ENCODE measurements at places on chromosomes 7 and 10.

DNA sequence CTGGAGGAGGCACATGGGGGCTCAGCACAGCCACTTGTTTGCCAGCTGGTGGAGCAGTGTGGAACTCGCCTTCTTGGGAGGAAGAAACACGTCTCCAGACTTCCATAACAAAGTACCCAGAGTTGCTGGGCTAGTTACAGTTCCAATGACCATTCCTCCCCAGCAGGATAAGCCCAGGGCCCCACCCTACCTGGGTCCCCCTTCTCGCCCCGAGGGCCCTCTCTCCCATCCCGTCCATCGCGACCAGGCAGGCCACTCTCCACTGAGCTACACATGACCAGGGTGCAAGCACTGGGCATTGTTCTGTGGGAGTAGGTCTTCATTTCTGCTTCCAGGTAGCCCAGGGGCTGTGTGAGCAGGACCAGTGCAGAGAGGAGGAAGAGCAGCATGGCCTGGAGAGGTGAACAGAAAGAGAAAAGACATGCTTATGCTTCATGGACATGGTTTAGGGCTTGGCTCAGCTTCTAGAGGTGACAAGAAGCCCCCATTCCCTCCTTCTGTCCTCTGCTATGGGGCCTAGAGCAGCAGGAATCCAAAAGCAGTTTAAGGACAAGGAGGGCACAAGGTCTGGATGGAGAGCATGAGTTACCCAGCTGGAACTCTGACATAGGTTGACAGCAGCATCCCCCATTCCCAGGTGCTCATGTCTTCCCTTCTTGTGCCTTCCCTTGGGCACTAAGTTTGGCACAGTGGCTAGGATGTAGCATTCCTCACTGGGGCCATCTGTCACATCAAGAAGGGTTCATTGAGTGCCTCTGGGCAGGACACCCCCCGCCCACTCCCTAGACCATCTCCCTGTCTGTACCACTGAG lies 2.4 kb downstream of the SFTPD start:
- no peak for DNase-seq

DNA sequence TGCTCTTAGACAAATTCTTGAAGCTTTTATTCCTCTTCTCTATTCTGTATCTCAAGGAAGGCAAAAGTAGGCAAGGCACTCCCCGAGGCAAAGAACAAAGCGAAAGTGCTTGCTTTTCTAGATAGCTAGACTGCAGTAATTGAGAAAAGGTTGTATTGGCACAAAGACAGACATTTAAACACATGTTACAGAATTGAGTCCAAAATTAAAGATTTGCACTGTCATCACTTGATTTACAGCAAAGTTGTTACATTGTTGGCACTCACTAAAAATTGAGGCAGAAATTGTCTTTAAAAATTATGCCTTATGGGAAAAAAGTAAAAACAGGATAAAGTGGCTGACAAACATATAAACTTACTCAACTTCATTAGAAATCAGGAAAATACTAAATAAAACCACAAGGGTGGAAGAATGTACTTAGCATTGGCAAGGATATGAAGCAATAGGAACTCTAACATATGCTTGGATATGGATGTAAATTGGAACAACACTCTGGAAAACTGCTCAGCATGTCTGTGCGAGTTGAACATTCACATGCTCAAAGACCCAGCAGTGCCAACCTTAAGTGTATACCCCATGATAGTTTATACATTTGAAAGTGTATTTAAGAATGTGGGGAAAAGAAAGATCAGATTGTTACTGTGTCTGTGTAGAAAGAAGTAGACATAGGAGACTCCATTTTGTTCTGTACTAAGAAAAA lies 491.3 kb downstream of the GLRX3 start:
- DNase-seq, result no peak

DNA sequence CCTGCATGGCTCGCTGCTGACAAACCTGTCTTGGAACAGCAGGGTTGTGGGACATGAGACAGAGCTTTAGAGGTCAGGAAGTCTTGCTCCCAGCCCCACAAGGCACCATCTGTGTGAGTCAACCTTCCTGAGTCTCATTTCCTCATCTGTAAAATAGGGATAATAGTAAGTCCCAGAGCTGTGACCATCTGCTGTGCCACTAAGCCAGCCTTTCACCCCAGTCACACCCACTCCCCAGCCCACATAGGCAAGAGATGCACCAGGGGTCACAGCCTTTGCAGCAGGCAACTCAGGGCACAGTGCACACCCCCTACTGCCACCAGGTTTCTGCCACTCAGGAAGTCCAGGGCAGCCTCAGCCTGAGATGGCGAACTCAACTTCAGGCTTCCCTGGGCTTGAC lies 29.4 kb upstream of the CDH23 start:
- DNase-seq, result no peak

GRCh38 chr7:116443646-116444045 lies 55.9 kb upstream of the CAV2 start:
- no peak for DNase-seq

- no peak for DNase-seq
These were observed 6.6 kb downstream of the SFRP5 start for GRCh38 chr10:97765201-97765600.

DNA sequence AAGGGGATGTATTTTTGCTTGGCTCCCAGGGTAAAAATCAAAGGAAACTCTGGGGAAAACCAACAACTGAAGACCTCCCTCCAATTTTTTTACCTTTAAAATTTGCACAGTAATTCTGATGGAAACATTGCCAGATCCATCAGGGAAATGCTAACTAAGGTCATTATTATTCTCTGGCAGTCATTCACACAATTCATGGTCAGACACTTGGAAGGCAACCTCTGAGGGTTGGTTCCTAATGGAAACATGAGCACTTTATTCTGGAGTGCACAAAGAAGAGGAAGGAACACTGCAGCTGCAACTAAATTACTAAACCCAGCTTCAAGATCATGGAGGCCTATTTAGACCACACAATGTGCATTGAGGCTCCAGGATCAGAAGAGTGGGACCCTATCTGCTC lies 34.2 kb downstream of the SRI start:
- DNase-seq, result no peak

- DNase-seq, result no peak
These were observed 21.6 kb upstream of the LHFPL3 start for GRCh38 chr7:104306793-104307192.

DNA sequence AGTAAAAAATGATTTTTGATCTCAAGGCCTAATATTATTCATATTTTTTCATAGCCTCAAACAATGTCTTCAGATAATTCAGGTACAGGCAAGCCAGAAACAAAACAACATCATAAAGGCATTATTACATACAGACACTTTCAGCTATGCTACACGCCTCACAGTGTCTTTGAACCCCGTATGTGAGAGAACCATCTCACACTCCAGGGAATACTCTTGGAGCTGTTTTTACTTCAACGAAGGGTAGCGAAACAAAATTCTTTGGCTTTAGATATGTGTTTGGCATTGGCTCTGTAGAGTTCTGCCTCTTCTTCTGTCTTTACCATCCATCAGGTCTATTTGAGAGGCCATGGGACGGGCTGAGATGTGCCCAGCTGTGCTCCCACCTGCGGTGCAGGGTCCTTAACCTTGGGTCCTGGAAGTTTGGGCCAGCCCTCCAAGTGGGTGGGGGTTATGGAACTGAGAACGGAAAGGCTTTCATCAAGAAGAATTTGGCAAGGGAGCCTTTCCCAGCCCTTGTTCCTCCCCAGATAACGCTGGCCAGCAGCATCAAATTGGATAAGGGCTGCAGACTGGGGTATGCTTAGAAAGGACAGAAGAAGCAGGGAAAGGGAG lies 276.9 kb downstream of the TCF7L2 start:
- DNase-seq, result no peak

GRCh38 chr7:130279286-130279685 lies 12.6 kb downstream of the CPA2 start:
- no peak for DNase-seq

- no peak for DNase-seq
These were observed 56.9 kb downstream of the DNMBP start for GRCh38 chr10:99952799-99953198.

GRCh38 chr7:1951159-1951536 lies 281.1 kb downstream of the ELFN1 start:
- DNase-seq, result no peak

DNA sequence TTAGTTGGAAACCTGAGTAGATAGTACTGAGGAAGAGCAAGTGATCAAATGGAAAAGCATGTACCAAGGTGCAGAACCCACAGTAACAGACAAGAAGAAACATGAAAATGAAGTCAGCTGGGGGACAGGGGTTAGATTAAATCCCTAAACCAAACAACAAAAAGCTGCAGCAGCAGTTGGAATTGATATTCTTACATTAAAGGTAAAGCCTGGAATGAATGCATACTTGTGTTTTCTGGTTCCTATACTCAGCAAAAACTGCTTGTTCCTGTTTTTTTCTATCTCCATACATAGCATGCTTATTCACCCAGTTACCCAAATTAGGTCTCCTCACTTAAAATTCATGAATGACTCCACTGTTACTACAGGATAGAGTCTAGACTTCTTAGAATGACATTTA lies 92.4 kb downstream of the TPST1 start:
- no peak for DNase-seq

GRCh38 chr7:139603896-139604295 lies 80.4 kb downstream of the CLEC2L start:
- peak; percentile 23 for DNase-seq

DNA sequence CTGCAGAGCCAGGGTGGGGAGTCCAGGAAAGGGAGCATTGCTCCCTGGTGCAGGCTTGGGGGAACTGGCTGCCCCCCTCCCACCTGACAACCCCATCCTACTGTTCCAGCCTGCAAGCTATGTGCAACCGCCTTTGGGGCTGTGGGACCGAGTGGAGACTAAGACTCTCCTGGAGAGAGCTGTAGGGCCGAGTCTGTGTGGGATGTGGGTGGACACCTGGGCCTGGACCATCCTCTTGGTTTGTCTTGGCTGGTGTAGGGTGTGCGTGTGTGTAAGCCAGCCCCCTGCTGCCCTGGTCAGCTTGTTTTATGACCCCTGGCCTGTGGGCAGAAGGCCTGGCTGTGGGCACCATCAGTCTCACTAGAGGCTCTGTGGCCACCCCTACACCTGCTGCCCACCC lies 1.6 kb upstream of the RAMP3 start:
- no peak for DNase-seq

DNA sequence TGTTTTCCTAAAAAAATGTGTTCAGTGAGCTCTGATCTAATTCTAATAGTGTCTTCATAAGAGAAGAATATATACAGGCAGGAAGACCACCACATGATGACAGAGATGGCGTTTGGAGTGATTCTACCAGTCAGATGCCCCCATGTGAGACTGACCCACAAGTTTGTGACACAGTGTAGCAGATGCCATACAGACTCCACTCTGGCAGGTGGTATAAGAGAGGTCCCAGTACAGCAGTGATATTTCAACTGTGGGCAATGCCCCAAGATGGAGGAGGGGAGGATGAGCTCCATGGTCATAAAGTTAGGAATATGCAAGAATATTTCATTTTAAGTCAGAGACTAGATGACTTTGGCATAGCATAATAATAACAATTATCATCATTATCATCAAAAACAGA lies 1022.6 kb downstream of the KCNMA1 start:
- no peak for DNase-seq

- DNase-seq, result peak; percentile 23
These were observed 219.6 kb upstream of the SHH start for GRCh38 chr7:156031679-156032478.

DNA sequence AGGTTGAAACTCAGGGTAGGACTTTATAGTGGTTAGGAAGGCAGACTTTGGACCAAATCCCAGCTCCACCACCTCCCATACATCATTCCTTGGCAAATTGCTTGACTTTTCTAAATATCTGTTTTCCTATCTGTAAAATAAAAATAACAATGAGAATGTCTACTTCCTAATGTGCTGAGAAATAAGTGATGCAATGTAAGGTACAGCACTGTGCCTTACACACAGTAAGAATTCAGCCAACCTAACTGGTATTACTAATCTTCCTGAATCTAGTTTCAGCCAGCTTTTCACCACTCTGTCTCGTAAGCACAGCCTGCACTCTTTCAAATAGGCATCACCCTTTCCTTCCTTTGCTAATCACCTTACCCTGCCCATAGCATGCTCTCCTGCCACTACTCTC lies 9.7 kb downstream of the PRLHR start:
- DNase-seq, result no peak

DNA sequence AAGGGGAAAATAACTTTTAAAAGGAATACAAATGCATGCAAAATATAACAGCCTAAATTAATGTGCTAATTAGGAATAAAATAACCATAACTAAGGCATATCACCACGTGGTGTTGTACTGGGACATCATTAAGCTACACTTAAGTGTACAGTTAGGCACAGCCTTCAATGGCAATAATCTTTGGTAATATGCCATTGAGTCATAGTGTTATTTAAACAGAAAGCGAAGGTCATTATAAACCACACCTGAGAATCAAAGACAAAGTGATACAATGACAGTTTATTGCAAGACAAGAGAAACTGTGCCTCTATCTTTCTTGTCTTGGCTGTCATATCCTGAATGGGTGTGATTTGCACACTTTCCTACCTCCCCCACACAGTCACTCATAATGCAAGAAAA lies 30.5 kb upstream of the AUTS2 start:
- DNase-seq, result no peak

DNA sequence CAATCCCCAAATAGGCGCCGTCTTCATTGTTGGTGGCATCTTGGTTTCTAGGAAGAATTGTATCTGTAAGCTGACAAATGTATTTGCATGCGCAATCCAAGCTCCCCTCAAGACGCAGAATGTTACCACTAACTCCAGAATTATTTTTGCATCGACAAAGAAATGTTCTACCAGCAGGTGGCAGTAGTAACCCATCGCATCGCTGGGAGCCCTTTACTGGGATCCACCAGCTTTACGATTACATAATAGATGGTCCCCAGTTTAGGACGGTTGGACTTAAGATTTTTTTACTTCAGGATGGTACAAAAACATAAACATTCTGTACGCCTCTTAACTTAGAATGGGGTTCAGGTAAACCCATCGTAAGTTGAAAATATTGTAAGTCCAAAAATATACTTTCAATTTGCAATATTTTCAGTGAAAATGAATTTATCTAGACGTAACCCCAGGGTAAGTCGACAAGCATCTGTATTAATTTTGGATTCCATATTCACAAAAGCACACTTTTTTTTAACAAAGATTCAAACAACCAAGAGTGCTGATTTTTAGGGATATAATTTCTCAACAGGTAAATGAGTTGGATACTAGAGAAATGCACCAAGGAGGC lies 114.0 kb upstream of the COBL start:
- peak; percentile 60 for DNase-seq

DNA sequence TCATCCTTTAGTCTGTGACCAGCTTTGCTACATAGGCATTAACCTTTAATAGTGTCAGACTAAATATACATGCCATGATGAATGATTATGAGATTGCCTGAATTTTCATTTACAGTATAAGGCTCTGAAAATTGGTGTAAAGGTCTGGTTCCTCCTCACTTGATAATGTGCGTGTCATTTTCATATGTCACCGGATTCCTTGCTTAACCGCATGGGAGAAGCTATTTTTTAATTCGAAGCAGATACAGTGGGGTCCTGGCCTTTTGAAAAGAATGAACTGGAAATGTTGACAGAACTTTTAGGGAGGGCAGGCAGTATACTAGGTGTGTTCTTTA lies 192.4 kb upstream of the SH2B2 start:
- no peak for DNase-seq

GRCh38 chr10:124725791-124726190 lies 18.4 kb downstream of the FAM53B start:
- no peak for DNase-seq

- no peak for DNase-seq
These were observed 128.9 kb downstream of the CELF2 start for GRCh38 chr10:11146402-11147171.

- no peak for DNase-seq
These were observed 79.3 kb upstream of the SLC25A13 start for GRCh38 chr7:96401200-96401599.

GRCh38 chr10:58836176-58836700 lies 323.6 kb downstream of the BICC1 start:
- DNase-seq, result no peak

- DNase-seq, result no peak
These were observed 5.7 kb downstream of the ANKRD1 start for GRCh38 chr10:90914992-90915765.

Data from activated CD8-positive, alpha-beta memory T cell treated with anti-CD3 and anti-CD28 coated beads, Interleukin-2, amount 50 U/mL, for 48 hours (primary cell).